Left ventricle myocardium inferior (tissue), 1 donor: ENCODE measurements at places on chromosomes 12 and 14. TPM values are rescaled to one million over a fixed set of nuclear protein-coding genes. Genes with fewer than 3 reads are reported as not detected.

Gene MBD6
- 33.1 TPM for total RNA-seq

Gene WSCD2
- 0.14 TPM for total RNA-seq

Gene CHGA
- not detected for total RNA-seq

Gene RBP5
- 0.47 TPM for total RNA-seq

Gene ANO4
- total RNA-seq: not detected

Gene RNASE1
- 294 TPM for total RNA-seq

Gene ZNF605
- 12.9 TPM for total RNA-seq

Gene TMEM229B
- 1.4 TPM for total RNA-seq

Gene ACRBP
- total RNA-seq: 1.4 TPM

Gene LTB4R
- 1.8 TPM for total RNA-seq

Gene ACSM4
- not detected for total RNA-seq

Gene NDUFA9
- 338 TPM for total RNA-seq

Gene MORN3
- total RNA-seq: not detected

Gene TAC3
- not detected for total RNA-seq

Gene DHRS2
- total RNA-seq: not detected

Gene SPIC
- not detected for total RNA-seq

Gene RFX4
- not detected for total RNA-seq

Gene PRB2
- total RNA-seq: not detected

Gene TUBA1C
- total RNA-seq: 35.0 TPM

Gene LALBA
- not detected for total RNA-seq

Gene CDCA4
- 2.0 TPM for total RNA-seq

Gene BDKRB1
- total RNA-seq: not detected

Gene DPPA3
- total RNA-seq: not detected

Gene KRT6C
- not detected for total RNA-seq

Gene SMIM41
- total RNA-seq: 0.30 TPM

Gene RPAP3
- total RNA-seq: 24.2 TPM

Gene HOXC13
- total RNA-seq: not detected

Gene TRMT5
- total RNA-seq: 6.7 TPM

Gene DNM1L
- 59.6 TPM for total RNA-seq

Gene TMPO
- 16.9 TPM for total RNA-seq

Gene PTHLH
- total RNA-seq: 3.7 TPM

Gene GLS2
- total RNA-seq: 0.49 TPM

Gene KLRG1
- total RNA-seq: 6.9 TPM

Gene CPM
- 6.3 TPM for total RNA-seq

Gene PARPBP
- 0.33 TPM for total RNA-seq

Gene SPSB2
- 3.2 TPM for total RNA-seq

Gene OASL
- total RNA-seq: 0.25 TPM

Gene LGR5
- not detected for total RNA-seq

Gene CLECL1
- not detected for total RNA-seq

Gene ZBTB42
- 5.7 TPM for total RNA-seq

Gene MYF5
- total RNA-seq: not detected

Gene RIPK3
- total RNA-seq: 3.6 TPM

Gene PPP1R1A
- 75.0 TPM for total RNA-seq

Gene ARHGDIB
- total RNA-seq: 50.6 TPM

Gene SERPINA9
- total RNA-seq: not detected
